IMR-90 (cell line): ENCODE measurements at places on chromosomes 1 and 21. TPM values are rescaled to one million over a fixed set of nuclear protein-coding genes. Genes with fewer than 3 reads are reported as not detected.
A peak's percentile ranks its signal among the peaks of the same experiment; 100 is the strongest.

- DNase-seq, result no peak
- peaks cover 1% of the 10 kb centered on the region; the same call in 1 of the 2 replicates for H3K4me1 ChIP-seq
- no peak overlapping the region for H3K27ac ChIP-seq
These were observed 5.0 kb downstream of the RNF11 start for GRCh38 chr1:51241119-51241518.

GRCh38 chr1:22327411-22327810, 124.2 kb upstream of the ZBTB40 start:
- DNase-seq, result no peak
- H3K36me3 ChIP-seq, result no peaks in the 10 kb centered on the region
- H3K27me3 ChIP-seq, result peaks cover 68% of the 10 kb centered on the region
- H3K27ac ChIP-seq, result no peak overlapping the region
- H3K4me3 ChIP-seq, result no peak overlapping the region

Gene S100A12
- polyA plus RNA-seq, result not detected in 2 replicates

Gene NBPF11
- polyA plus RNA-seq, result 5.6 and 6.5 TPM in 2 replicates

- peak within 1 kb of the TSS; percentile 81 for H3K27ac ChIP-seq
- peaks cover 17% of the 10 kb centered on the region for H3K4me1 ChIP-seq
- no peak for DNase-seq
These were observed at the start of gene TMEM200B for GRCh38 chr1:29123887-29124365. Gene TMEM200B (minus strand): TSS chr1:29123903. CDS start chr1:29121828, 2,075 bp downstream.

Gene TMEM52
- polyA plus RNA-seq, result 1.3 and 1.9 TPM in 2 replicates

GRCh38 chr1:24150234-24151174, 7.6 kb upstream of the IL22RA1 start:
- no peaks in the 10 kb centered on the region for H3K36me3 ChIP-seq
- H3K4me1 ChIP-seq, result peaks cover 5% of the 10 kb centered on the region
- peak; percentile 67 for DNase-seq
- H3K4me3 ChIP-seq, result no peak overlapping the region
- no peak overlapping the region for H3K27ac ChIP-seq

DNA sequence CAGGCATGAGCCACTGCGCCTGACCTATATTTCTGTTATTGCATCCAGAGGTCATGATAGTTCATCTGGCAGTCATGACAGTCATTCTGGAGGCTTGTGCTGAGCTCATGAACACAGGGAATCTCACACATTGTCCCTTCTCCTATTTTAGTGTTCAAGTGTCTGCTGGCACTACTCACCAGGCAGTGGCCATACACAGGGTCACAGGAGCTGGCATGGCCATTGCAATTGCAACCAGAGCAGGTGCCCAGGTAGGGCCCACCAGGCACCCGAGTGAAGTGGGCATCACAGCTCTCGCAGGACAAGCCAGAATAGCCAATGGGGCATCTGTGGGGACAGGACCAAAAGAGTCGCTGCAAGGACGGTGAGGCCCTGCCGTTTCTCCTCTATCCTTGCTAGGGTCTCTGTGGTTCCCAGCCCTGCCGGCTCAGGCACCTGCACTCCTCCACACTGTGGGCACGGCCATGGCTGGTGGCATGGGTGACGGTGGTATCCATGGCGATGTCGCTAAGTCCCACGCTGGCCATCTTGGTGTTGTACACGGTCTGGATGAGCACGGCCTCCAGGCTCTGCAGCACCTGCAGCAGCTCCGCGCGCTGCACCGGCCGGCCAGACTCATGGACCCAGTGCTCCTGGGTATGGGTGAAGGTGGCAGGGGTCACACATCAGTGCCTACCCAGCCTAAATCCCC, 57.0 kb downstream of the HSPG2 start:
- no peak overlapping the region for H3K27ac ChIP-seq
- no peaks in the 10 kb centered on the region for H3K4me1 ChIP-seq
- peaks cover 74% of the 10 kb centered on the region for H3K36me3 ChIP-seq
- H3K4me3 ChIP-seq, result no peak overlapping the region
- no peaks in the 10 kb centered on the region for H3K27me3 ChIP-seq

Gene TM2D1
- 32.7 and 35.2 TPM in 2 replicates for polyA plus RNA-seq

DNA sequence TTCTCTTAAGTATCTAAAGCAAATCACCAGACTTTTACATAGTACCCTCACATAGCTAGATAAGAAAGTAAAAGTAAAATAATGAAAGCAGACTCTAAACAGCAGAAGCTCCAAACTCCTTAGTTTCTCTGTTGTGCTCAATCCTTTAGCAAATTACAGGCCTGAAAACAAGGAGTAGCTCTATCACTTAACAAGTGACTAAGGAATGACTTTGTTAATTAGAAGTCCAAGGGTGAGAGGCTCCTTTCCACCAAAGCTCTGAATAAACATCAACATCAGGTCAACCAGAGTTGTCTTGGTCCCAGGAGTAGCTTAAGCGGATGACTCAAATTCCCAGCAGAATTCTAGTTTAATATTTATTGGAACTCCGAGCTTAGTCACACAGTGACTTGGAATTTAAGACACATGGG, 5.9 kb downstream of the NRIP1 start:
- H3K36me3 ChIP-seq, result no peaks in the 10 kb centered on the region
- no peaks in the 10 kb centered on the region for H3K27me3 ChIP-seq
- DNase-seq, result peak; percentile 68

DNA sequence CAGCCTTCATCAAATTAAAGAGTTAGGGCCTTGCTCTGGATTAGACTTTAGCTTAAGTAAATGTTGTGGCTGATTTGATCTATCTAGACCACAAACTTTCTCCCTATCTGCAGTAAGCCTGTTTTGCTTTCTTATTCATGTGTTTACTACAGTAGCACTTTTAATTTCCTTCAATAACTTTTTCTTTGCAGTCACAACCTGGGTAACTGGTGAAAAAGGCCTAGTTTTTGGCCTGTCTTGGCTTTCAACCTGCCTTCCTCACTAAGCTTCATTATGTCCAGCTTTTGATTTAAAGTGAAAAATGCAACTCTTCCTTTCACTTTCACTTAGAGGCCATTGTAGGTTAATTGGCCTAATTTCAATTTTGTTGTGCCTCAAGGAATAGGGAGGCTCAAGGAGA, 12.5 kb upstream of the LPGAT1 start:
- no peak overlapping the region for H3K4me3 ChIP-seq
- no peak for DNase-seq
- no peaks in the 10 kb centered on the region for H3K4me1 ChIP-seq
- H3K36me3 ChIP-seq, result no peaks in the 10 kb centered on the region
- H3K27ac ChIP-seq, result no peak overlapping the region

GRCh38 chr1:175471039-175471800, 272.2 kb downstream of the TNR start:
- no peaks in the 10 kb centered on the region for H3K4me1 ChIP-seq
- no peaks in the 10 kb centered on the region for H3K27me3 ChIP-seq
- no peak overlapping the region for H3K4me3 ChIP-seq
- H3K36me3 ChIP-seq, result no peaks in the 10 kb centered on the region

Gene LHX8
- polyA plus RNA-seq, result not detected in 2 replicates

GRCh38 chr1:115668579-115668978, 26.8 kb downstream of the VANGL1 start:
- no peaks in the 10 kb centered on the region for H3K27me3 ChIP-seq
- peak overlapping the region; percentile 21; the same call in 1 of the 2 replicates for H3K27ac ChIP-seq

DNA sequence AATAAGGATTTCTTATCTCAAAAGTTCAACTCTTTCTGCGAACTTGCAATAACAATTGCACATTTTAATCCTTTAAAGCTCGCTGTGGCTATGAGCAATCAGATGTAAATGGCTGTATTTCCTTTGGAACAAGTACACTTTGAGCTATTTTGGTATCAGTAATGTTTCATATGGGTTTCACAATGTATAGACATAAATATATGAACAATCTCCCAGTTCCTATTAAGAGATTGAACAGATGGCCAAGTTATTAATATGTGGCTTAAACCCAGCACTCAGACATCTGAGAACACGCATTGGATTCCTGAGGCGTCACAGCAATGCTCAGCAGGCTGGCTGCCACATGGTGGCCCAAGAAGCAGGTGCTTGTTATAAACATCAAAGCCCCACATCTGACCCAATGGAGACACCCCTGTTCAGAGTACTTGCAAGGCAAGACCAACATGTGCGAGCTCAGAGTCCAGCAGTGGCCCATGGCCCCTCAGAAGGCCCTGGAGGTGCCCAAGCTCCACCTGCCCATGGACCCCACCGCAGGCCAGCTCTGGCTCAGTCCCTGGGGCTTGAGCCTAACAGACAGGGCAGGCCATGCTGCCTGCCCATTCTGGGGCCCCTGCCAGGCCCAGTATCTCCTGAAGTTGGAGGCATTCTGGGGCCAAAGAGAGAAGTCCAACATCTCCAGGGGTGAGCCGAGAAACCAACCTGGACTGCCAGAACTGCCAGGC, 23.7 kb downstream of the PSMG1 start:
- peaks cover 4% of the 10 kb centered on the region for H3K27me3 ChIP-seq
- H3K4me1 ChIP-seq, result no peaks in the 10 kb centered on the region; the same call in 1 of the 2 replicates
- no peak overlapping the region for H3K27ac ChIP-seq

DNA sequence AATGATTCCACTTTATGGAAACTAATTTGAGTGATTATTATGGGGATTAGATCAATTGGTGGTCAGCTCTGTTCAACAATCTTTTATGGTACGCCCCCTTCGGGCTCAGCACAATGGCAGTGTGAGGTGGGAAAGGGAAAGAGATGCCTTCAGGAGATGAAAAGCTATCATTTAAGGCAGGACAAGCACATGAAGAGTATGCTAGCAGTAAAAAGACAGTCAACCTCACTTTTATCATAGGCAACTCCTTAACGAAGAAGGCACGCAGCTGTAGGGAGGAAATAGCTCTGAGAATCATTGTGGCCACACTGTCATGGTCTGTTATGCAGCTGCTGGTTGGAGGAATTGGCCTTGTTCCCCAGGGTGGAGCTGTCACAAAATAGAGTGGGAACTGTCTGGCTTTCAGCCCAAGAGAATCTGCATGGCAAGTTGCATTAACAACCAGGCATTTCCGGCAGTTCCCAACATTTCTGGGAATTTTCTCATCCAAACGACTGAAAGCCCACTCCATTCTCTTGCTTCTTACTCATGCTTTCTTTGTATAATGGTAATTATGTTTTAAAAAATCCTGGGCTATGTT, 54.4 kb upstream of the BCL10 start:
- H3K27me3 ChIP-seq, result no peaks in the 10 kb centered on the region
- H3K4me3 ChIP-seq, result no peak overlapping the region
- peak overlapping the region; percentile 86 for H3K27ac ChIP-seq
- DNase-seq, result peak; percentile 99
